ENCODE measurements at places on chromosomes 1 and 21.
A peak's percentile ranks its signal among the peaks of the same experiment; 100 is the strongest.

DNA sequence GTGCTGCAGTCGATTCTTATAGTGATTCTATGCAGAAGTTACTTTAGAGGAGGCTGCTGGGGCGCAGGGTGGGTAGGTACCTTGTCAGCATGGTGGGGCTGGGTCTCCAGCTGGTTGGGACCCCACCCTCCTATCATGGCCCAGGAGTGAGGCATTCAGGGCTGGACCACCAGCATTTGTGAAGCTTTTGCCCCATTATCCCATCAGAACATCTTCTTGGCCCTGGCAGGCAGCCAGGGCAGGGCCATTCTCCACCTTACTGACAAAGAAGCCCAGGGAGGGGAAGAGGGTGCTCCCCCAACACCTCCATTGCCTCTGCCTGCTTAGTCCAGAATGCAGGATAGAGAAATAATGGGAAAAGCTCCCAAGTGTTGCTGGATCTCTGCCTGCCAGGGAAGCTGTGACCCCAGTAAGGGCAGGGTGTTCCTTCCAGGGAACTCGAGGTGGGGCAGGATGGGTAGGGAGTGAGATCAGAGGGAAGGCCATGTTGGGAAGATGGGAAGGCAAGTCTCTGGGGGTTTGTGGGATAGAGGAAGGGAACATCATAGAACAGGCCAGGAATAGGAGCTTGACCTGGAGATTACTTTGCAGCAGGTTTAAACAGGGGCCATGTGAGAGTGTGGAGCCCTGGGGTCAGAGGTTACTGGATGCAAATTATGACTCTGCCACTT, 16.2 kb upstream of the SLC2A1 start:
- DNase-seq, result no peak

- DNase-seq, result peak; percentile 82
These were observed at the start of gene SRSF11 for GRCh38 chr1:70221238-70222121. TSS of gene SRSF11 (plus strand) at chr1:70221380. CDS start at chr1:70221637, 257 bp downstream.

DNA sequence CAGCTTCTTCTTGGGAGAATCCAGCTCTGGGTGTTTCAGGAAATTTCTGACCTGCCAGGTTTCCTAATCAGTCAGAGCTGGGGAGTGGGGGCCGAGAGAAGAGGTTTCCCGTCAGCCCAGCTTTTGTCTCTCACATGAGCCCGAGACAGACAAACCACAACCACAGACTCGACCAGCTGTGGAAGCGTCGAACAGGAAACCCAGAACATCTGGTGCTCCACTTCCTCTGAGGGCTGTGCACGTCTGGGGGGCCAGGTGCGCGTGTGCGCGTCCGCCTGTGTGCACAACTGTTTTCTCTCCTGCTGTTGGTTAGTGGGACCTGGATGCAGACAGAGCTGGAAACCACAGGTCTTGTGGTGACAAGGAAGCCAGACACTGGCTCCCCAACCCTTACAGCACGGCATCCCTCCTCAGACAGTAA, 113.0 kb upstream of the SLC25A33 start:
- no peak for DNase-seq

DNA sequence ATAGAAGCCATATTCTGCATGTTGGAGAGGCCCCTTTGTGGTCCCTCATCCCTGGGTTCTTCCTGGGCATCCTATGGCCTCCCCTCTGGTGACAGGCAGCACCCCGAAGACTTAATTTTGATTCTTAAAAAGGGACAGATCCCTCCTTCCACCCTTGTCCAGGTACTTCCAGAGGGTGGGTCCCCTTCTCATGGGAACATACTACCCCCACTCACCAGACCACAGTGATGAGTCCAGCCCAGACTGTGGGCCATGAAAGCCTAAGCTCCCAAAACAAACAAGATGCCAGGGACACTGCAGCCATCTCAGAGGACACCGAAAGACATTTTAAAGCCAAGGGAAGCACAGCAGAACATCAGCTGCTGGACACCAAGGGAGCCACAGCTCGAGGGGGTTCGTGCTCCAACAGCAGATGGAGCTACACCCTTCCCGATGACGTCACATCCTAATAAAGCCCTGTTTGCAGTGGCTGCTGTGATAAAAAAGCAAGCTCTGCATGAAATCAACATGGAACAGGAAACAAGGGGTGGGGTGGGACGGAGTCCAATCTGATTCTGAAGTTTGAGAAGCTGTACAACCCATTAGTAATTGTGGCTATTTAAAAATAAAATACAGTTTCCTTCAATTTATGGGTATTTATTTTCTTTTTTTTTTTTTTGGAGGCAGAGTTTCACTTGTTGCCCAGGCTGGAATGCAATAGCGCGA, 32.4 kb downstream of the GNB1 start:
- DNase-seq, result peak; percentile 68

GRCh38 chr1:194309697-194310096, 1123.3 kb upstream of the B3GALT2 start:
- no peak for DNase-seq

GRCh38 chr1:117555806-117556205, 50.0 kb upstream of the TENT5C start:
- DNase-seq, result no peak

GRCh38 chr1:146035048-146035423, 13.5 kb upstream of the HJV start:
- DNase-seq, result peak; percentile 93

- DNase-seq, result no peak
These were observed 11.9 kb downstream of the ETNK2 start for GRCh38 chr1:204139952-204140351.

- DNase-seq, result no peak
These were observed 186.9 kb upstream of the VAMP3 start for GRCh38 chr1:7584157-7584556.

DNA sequence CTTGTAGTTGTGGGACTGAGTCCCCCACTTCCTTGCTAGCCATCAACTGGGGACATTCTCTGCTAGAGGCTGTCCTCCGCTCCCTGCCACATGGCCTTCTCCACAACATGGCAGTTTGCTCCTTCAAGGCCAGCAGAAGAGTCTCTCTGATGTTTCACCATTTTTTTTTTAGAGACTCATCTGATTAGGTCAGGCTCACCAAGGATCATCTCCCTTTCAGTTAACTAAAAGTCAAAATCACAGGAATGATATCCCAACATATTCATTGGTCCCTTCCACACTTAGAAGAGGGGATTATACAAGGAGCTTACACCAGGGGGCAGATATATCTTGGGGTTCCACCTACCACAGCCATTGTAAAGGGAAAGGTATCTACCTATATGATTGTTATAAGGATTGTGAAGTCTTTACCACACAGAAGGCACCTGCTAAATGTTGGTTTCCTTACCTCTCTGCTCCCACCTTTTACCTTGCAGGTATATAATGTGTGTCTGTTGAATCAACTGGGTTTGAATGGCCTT, 23.3 kb downstream of the RIMKLA start:
- no peak for DNase-seq

Measured in SHP77 treated with DMSO at 0.1 percent for 48 hours (cell line).